ENCODE measurements at places on chromosomes 16 and 17.

DNA sequence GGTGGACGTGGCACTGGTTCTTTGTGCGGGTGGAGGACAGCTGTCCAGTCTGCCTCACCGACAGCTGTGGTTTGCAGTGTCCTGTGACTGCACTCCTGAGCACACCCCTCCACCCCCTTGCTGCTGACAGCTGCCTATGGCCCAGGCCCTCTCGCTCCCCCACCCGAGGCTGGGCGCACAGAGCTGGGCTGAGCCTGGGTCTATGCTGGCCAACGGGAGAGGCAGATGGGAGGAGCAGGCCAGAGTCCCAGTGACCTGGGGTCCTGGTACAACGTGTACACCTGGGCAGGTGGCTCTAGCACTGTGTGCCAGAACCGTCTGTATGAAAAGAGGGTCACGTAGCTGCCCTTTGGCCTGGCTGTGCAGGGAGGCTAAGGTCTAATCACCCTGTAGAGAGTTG is 30.5 kb downstream of the BAIAP2 start:
- DNase-seq, result no peak

DNA sequence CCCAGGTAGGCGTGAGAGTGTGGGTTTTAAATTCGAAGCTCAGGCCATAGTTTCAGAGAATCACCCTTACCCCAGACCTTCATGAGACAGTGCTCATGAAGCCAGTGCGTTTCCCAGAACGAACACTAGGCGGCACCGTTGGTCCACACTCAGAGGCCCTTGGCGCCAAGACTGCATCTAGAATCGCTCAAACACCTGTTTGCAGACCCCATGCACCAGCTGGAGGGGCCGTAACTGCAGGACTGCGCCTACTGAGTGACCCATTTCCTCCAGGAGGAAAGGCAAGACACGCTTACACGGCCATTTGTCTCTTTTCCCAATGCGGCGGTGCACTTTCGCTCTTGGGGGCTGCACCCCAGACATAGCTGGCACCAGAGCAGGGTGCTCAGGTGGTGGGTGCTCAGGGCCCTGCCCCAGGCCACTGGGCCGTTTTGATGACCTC is 34.0 kb downstream of the ADGRG5 start:
- DNase-seq, result peak; percentile 78

GRCh38 chr17:64084086-64084939 is 45.6 kb downstream of the ERN1 start:
- DNase-seq, result no peak

DNA sequence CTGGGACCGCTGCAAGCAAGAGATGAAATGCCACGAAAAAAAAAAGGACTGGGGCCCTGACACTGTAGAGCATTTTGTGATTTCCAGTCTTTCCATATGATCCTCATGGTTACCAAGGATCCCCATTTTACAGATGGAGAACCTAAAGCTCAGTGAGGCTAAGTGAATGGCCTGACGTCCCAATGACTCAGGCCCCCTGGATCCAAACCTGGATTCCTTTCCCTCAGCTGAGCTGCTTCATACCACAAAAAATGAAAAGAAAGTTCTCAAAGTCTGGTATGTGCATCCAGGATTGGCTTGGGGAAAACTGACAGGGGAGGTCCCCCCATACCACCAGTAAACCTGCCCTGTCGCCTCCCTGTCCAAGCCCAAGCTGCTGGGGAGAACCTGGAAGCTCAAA is 80.5 kb downstream of the TEX14 start:
- no peak for DNase-seq

GRCh38 chr16:15620611-15621195 is 22.3 kb downstream of the MARF1 start:
- DNase-seq, result no peak

DNA sequence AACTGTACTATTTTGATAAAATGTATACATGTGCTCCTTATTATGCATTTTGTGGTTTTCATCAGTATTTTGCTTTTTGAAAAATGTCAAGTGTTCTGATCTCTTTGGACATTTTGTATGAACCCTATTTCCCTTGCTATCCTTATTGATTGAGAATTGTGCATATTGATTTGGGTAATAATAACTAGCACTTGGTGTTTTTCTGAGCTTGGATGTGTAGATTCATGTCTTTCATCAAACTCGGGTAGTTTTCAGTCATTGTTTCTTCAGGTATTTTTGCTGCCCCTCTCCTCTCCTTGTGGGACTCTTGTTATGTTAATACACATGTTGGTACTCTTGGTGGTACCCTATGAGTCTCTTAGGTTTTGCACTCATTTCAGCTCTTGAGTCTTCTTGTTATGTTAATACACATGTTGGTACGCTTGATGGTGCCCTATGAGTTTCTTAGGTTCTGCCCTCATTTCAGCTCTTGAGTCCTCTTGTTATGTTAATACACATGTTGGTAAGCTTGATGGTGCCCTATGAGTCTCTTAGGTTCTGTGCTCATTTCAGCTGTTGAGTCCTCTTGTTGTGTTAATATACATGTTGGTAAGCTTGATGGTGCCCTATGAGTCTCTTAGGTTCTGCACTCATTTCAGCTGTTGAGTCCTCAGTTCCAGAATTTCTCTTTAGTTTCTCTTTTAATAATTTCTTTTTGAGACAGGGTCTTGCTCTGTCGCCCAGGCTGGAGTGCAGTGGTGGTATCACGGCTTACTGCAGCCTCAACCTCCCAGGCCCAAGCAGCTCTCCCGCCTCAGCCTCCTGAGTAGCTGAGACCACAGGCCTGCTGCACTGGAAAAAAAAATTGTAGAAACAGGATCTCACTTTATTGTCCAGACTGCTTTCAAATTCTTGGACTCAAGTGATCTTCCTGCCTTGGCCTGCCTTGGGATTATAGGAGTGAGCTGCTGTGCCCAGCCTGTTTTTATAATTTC is 19.3 kb downstream of the ZNF750 start:
- DNase-seq, result no peak

DNA sequence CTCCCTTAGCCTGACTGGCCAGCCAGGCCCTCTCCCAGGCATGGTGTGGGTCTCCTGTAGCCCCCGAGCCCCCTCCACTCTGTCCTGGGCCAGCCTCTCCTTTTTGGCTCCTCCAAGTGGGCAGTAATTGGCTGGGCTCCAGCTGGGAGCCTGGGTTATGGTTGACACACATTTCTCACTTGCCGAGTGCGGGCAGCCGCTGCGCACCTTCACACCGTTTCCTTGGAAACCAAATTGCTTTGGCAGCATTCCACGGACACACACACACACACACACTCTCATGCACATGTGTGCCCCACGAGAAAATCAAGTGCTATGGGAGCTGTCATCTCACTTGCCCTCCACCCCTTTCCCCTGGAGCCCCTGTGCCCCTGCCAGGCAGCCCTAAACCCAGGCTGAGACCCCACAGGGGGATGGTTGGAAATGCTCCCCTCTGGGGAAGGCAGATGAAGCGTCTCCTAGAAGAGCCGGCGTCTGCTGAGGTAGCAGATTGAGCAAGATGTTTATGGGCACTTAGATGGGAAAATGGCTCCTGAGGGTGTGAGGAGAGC is 402.7 kb upstream of the TNRC6C start:
- DNase-seq, result no peak

- DNase-seq, result no peak
Observed at GRCh38 chr16:53094013-53094630, 39.3 kb downstream of the CHD9 start.

DNA sequence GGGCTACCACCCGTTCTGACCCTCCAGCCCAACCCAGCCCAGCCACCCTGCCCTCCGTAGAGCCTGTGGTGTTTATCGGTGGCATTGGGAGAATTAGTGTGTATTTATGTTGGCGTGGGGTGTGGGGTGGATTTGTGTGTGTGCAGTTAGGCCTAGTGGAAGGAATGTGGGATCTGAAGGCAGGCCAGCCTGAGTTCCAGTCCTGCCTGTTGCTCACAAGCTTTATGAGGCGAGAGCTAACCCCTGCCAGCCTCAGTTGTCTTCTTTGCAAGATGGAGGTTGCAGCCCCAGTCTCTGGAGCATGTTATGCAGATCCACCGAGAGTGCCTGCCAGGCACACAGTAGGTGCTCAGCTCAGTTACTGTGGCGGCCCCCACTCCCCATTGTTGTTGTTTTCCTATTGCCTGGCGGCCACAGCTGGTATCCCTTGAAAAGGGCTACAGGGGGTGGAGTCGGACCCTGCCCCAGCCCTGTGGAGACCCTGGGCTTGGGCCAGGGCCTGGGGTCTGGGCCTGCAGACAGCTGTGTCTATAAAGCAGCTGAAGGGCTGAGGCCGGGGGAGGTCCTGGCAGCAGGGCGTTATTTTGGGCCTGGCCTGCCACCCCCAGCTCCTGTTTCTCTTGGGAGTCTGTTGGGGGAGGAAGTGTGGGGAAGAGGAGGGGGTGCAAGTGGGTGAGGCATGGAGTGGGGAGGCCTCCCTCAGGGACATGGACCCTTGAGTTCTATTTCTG is 5.1 kb downstream of the ERBB2 start:
- DNase-seq, result no peak

DNA sequence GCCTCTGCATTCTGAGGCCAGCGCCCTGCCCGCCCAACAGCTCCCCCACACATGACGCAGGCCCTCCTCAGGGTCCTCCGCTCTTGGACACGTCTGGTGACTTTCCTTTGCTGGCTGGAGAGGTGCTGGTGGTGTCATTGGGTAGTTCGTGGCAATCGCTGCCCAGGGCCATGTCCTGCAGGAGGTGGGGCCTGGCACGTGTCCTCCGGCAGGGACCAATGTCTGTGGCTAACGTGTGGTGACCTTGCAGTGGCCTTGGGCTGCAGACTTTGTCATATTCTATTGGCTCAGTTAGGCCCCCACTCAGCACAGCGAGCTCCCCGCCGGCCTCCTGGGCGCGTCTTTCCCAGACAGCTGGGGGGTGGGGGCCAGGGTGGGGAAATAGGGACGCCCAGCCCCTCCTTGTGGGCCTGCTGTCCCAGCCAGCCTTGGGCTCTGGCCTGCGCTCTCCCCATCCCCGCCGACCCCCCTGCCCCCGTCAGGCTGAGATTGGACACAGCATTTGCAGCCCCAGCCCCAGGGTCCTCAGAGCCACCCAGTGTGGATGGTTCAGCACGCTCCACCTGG is 52.1 kb upstream of the PVALEF start:
- no peak for DNase-seq

DNA sequence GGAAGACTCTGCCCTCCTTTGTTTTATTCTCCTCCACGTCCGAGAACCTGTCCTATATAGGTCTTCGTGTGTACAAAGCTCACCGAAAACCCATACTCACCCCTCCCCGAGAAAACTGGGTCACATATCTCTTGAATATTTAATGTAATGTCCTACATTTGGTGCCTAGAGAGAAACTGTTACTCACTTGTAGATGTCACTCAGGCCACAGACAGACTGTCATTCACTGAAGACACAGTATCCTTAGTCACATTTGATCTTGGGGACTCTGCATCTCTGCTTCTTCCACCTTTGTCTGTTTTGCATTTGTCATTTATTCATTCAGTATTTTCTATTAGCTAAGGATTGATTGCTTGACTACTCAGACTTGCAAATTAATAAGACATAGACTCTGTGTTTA is 131.8 kb upstream of the TBX2 start:
- DNase-seq, result no peak

GRCh38 chr17:81160747-81161453 is 4.4 kb upstream of the PVALEF start:
- DNase-seq, result no peak

DNA sequence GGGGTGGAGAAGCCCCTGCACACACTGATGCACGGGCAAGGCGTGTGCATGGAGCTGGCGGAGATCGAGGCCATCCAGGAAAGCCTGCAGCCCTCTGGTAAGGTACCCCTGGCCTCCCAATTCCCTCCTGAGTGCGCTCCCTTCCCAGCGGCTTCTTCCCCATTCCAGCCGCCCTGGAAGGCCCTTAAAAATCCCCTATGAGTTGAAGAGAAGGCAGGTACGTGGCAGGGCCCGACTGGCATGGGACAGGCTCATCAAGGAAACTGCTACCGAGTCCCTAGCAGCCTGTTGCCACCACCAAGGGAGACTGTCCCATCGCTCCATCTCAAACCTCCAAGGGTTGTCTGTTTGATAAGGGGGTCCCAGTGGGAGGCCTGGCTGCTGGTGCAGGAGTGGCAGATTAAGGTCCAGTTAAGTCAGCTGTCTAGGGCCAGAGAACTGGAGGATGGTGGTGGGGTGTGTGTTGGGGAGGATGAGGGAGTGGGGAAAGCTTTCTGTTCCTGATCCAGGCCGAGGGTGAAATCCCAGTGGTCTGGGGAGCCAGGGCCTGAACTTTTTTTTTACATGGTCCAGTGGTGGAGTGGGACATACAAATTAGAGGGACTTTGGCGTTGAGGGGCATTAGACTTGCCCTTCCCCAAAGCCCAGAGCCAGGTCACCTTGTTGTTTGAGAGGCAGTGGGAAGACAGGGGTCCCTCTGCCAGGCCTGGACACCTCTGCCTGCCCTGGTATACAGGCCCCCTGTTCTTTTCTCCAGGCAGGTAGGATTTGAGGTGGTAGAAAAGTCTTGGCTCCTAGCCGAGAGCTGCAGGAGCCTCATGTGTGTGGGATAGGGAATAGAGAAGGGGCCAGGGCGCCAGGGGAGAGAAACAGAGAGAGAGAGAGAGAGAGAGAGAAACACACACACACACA is 994 bp downstream of the IGFBP4 start:
- no peak for DNase-seq

- DNase-seq, result no peak
Observed at GRCh38 chr17:10843811-10844210, 5.9 kb upstream of the PIRT start.

- peak; percentile 18 for DNase-seq
Observed at GRCh38 chr16:10981697-10982216, 37.4 kb downstream of the CLEC16A start.

DNA sequence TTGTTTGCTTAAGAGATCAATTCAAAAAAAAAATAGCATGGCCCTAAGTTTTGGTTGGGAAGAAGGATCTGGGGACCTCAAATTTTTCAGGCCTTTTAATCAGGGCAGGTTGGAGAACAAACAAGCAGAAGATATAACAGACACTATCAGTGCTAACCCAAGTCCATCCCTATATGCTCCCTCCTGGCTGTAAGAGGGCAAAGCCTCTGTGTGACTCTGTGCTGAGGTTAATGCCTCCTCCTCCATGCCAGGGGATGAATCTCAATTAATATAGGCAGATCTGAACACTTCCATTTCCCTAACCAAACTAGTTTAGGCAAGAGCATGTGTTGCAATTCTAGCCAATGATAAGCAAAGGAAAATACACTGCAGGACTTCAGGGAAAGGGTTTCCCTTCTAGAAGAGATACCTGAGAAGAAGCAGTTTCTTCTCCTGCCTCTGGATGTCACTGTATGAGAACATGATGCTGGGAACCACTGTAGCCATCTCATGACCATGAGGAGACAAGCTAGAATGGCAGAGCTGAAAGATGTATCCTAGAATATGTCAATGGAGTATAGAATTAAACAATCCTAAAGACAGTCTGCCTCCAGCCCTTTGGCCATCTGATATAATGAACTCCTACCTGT is 76.0 kb downstream of the CHD9NB start:
- DNase-seq, result no peak

DNA sequence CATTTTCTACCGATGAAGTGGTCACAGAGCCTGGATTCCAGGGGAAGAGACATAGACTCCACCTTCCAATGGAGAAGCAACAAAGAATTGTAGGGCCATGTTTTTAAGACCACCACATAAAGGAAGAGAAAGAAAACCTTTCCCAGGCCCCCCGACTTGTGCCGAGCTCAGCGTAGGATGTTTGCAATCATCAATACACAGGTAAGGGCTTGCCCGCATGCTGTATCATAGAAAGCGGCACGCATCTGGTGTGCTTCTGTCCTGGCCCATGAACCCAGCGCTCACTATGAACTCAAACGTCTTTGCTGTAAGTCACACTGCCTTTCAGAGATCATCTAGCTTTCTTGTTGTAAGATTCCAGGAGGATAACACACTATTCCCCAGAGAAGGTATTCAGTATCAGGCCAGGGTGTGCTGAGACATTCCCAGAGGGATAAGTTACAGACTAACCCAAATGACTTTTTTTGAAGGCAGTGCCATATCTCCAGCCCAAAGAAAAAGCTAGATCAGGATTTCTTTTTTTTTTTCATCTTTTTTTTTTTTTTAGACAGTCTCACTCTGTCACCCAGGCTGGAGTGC is 79.5 kb upstream of the RPL38 start:
- DNase-seq, result no peak

Measured in stimulated activated naive CD4-positive, alpha-beta T cell treated with Interleukin-2 at 50 U/mL for 16 hours (primary cell).